Activated CD4-positive, alpha-beta T cell treated with anti-CD3 and anti-CD28 coated beads for 1 hour (primary cell): ENCODE measurements at places on chromosomes 7 and 10.

GRCh38 chr10:97683556-97684367 is 3.3 kb downstream of the AVPI1 start:
- no peak for DNase-seq

GRCh38 chr10:34644224-34644623 is 170.9 kb downstream of the PARD3 start:
- DNase-seq, result no peak

DNA sequence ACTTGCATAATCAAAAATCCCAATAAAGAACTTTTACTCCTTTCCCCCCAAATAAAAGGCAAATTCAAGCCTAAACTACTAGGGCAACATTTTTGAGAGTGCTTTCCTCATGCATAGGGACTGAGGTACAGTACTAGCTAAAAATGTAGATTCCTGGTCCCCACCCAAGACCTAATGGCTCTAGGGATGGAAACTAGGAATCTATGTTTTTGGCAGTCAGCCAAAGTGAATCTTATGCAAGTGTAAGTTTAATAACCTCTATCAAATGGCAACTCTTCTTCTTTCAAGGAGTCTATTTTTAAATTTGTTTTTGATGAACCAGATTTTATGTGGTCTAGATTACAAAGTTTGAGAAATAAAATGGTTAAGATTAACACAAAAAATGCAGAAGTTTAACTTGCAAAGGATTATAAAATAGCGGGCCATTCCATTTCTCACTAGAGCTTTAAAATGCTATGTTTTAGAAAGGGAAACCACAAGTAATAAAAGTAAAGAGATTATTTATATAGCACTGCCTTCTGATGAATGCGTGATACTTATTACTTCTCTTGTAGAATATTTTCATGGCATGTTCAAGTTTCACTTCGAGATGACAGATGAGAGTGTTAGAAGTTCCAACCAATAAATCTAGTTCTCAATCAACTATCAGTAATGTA is 70.4 kb upstream of the MDFIC start:
- DNase-seq, result no peak

DNA sequence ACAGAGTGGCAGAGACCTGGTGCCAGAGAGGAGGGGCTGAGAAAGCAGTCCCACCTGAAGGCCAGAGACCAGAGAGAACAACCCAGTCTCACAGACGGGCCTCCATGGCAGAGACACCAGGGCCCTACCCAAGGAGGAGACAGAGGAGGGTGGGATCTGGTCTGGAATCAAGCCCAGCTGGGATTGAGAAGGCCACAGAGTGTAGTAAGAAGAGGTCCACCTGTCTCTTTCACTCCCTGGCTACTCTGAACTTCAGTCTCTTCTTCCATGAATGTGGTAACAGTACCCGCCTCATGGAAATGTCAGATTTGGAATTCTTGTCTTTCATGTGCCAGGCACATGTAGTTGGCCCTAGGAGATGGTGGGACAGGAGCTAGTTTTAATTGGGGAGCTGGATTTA is 55.6 kb downstream of the CLIP2 start:
- DNase-seq, result no peak

- no peak for DNase-seq
Measured at GRCh38 chr10:124614003-124614659, 130.0 kb downstream of the FAM53B start.

GRCh38 chr7:1940402-1940786 is 270.3 kb downstream of the ELFN1 start:
- peak; percentile 85 for DNase-seq
